ENCODE measurements at places on chromosomes 7 and 10. TPM values are rescaled to one million over a fixed set of nuclear protein-coding genes. Genes with fewer than 3 reads are reported as not detected.

TMEM236 gene
- not detected for total RNA-seq

AVPI1 gene
- total RNA-seq: 39.8 TPM

CREB5 gene
- 0.38 TPM for total RNA-seq

CYP3A4 gene
- total RNA-seq: 0.35 TPM

CRHR2 gene
- total RNA-seq: not detected

ABCC2 gene
- total RNA-seq: 181 TPM

PSD gene
- 0.11 TPM for total RNA-seq

FAM241B gene
- total RNA-seq: 1.9 TPM

SLC26A3 gene
- total RNA-seq: 0.08 TPM

GPR141 gene
- not detected for total RNA-seq

ZNF736 gene
- total RNA-seq: not detected

DNA sequence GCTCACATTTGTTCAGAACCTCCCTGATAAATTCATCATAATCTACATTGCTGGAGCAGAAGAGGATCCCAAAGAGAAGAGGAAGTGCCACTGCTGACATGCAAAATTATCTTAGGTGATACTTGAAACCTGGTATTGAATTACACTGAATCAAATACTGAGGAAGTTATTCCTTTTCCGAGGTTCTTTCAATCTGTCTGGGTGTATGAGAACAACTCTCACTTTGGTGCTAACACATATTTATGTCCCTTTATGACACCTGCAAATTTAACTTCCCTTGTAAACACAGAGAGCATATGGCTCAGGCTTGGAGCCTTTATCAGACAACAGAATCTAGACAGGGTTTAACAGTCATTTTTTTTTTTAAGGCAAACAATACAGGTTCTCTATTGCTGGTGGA, 131.4 kb downstream of the SRPK2 start:
- DNase-seq: no peak

- DNase-seq: no peak
These were observed 55.5 kb downstream of the CNTNAP2 start for GRCh38 chr7:146172112-146172511.

DNA sequence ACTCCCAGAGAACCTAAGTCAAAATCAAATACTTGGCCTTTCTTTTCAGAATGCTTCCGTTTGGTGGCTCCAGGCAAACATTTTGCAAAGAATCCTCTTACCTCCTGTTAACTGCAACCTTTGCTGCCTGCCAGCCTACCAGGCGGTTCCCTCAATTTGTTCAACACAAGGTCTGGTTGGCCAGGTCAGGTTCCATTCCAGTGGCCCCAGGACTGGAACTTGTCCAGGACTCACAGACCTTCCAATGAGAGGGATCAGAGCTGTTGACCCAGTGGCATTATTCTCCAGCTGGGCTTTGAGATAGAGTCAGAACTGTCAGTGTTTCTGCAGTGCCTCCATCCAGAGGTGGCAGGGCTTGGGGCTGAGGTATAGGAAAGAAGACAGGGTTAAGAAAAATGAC, 137.0 kb downstream of the NEUROD6 start:
- DNase-seq: no peak

DNA sequence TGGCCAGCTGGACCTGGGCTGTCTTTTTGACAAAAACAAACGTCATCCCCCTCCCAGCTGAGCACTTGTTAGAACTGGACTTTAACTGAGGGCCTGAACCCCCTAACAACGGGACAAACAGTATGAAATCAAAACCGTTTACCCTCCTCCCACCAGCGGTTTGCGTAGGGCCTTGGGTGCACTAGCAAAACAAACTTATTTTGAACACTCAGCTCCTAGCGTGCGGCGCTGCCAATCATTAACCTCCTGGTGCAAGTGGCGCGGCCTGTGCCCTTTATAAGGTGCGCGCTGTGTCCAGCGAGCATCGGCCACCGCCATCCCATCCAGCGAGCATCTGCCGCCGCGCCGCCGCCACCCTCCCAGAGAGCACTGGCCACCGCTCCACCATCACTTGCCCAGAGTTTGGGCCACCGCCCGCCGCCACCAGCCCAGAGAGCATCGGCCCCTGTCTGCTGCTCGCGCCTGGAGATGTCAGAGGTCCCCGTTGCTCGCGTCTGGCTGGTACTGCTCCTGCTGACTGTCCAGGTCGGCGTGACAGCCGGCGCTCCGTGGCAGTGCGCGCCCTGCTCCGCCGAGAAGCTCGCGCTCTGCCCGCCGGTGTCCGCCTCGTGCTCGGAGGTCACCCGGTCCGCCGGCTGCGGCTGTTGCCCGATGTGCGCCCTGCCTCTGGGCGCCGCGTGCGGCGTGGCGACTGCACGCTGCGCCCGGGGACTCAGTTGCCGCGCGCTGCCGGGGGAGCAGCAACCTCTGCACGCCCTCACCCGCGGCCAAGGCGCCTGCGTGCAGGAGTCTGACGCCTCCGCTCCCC, at the start of gene IGFBP1:
Gene IGFBP1, plus strand, starts transcription at position 304 of the 808 bp plus-strand sequence. Its CDS starts 165 bp downstream, at position 469.
- peak; percentile 95 for DNase-seq

- no peak for DNase-seq
These were observed 12.0 kb downstream of the INPP5F start for GRCh38 chr10:119737823-119738222.

GRCh38 chr7:46421441-46422230, 500.6 kb upstream of the IGFBP3 start:
- DNase-seq: no peak

DNA sequence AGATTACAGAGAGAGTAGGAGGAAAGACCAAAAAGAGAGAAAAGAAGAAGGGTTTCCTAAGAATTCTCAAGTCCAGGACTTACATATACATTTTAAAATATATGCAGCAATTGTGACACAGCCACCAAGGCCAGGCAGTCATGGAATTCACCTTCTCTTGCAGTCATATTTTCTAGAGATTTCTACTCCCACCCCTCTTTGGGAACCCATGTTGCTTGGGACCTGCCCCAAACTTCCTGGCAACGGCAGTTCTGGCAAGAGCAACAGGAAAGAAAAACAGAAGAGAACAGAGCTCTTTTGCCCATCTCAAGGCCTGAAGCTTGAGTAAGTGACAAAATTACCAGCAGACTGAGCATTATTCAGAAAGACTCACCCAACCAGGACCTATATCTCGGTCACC, 128.3 kb upstream of the ASAH2 start:
- DNase-seq: no peak

DNA sequence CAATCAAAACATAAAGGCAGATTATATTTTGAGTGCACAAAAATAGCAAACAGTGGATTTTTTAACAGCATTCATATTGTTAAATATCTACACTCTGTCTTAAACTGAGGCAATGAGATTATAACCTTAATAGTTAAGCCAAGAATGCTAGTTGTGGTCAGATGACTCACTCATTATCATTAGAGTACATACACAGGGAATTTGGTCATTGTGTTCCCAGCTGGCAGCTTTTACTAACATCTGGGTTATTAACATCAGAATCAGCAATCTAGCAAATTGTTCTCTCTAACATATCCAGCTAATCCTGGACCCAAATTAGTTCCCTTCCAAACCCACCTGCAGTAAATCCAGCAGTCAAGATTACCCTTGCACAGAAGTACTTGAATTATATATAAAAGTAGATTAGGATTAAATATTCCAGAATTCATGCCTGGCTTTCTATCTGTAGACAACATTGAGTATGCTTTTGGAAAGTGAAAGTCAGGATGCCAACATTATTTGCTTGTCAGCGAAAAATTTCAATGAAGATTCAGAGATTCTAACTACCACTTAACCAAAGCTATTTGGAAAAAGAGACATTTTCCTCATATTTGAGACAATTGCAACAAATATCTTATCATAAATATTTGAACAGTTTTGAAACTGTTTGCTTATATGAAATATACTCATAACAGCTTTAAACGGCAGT, 1035.6 kb upstream of the PHF14 start:
- DNase-seq: no peak

DNA sequence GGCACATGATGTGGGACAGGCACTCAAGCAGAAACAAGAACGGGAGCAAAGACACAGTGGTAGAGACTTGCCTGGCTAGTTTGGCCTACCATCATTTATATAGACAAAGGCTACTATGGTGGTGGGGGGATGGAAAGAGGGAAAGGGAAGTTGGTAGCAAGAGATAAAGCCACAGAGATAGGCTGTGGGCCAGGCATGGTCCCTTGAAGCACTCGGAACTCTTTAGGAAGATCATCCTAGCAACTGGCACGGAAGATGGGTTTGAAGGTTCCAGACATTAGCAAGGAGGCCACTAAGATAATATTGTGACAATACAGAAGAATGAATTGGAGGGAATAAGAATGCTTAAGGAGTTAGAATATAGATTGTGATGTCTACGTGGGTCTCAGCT, 319.6 kb downstream of the ELMO1 start:
- no peak for DNase-seq

DNA sequence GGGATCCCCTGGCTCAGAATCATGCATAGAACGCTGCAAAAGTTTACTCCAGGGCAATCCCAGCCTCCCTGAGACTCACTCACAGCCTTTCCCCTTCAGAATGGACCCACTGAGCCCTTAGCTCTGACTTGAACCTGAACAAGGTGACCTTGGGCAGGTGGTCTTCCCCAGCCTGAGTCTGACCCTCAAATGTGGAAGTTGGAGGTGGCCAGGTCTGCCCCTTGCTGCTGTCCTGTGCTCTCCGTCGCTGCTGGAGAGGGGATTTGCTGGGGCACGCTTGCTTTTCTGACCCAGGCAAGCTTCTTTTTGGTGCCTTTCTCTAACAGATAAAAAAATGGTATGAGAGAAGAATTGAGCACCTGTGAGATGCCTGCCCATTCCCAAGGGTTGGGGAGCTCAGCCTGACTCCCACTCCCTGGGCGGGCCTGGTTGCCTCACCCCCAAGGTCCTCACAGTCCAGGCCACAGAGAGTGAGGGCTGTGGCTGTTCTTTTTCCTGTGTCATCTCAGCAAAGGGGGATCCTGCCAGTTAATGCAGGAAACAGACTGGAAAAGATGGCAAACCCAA, 46.6 kb upstream of the IGFBP3 start:
- no peak for DNase-seq

DNA sequence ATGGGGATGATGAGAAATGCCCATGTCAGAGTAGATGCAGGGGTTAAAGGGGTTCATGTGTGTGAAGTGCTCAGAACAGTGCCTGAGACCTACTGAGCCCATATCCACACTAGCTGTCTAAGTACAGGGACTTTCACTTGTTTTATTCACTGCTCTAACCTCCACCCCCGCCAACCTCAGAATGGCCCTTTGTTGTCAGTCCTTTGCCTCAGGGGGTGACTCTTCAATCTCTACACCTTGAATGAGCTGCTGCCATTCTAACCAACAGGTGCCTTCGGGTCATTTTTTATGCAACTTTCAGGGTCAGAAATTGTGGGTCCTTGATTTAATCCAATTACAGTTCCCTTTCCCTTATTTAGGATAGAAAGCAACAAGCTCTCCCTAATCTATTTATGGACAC, 26.2 kb downstream of the VSTM4 start:
- no peak for DNase-seq

DNA sequence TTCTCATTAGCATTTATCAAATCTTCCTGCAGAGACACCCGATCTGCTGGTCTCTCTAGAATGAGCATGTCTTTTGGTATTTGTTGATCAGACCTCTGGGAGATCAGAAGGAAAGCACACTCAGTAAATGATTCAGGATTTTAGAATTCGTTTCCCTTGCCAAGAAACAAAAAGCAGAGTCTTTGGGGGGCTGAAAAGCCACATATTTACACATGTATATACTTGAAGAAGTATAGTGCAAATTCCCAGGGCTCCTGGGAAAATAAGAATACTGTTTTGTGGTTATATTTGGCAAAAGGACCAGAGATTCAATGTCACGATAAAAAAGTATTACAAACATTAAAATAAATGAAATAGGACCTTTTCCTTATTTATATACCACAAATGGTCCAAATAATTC, 100.2 kb downstream of the AGMO start:
- no peak for DNase-seq

GRCh38 chr7:47147213-47147631, 434.7 kb downstream of the TNS3 start:
- DNase-seq: peak; percentile 86

GRCh38 chr7:75756991-75757676, 14.9 kb downstream of the CCL26 start:
- peak; percentile 70 for DNase-seq

- DNase-seq: no peak
These were observed 191.3 kb downstream of the SNX10 start for GRCh38 chr7:26482927-26483326.

GRCh38 chr10:51846856-51847506, 147.6 kb upstream of the CSTF2T start:
- DNase-seq: no peak

DNA sequence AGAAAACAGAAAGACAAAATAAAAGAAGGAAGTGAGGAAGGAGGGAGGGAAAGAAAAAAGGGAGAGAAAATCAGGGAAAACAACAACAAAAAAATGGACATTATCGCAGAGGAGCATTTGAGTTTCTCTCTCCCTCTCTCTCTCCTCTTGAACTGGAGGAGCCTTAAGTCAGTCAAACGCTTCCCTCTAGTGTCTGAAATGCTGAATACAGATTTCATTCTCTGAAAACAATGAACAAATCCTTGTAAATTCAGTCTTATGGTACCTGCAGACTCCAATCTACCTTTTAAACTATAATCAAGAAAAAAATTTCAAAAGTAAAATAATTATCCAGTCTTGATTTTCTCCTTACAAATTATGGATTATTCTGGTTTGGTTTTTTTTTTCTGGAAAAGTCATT, 89.2 kb upstream of the PFKP start:
- DNase-seq: peak; percentile 56
